ENCODE measurements at places on chromosomes 3 and 15.

DNA sequence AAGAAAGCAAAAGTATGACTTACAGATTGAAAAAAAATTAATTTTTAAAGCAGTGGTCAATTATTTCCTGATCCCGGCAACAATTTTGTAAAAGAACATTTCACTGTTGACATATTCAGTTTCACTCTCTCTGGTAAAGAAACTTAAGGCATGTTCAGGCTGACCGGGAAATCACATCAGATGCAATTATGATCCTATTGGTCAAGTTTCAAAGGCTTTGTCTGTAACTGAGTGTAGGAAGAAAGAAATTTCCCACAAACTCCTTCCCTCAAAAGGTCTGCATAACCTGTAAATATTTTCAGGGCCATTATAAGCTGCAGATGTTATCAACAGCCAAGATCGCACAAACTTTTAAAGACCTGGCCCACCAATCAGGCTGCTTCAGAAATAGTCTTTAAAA is 205.4 kb upstream of the IGF1R start:
- no peak for DNase-seq

GRCh38 chr15:101121511-101122090 is 130.2 kb downstream of the CHSY1 start:
- peak; percentile 49 for DNase-seq

DNA sequence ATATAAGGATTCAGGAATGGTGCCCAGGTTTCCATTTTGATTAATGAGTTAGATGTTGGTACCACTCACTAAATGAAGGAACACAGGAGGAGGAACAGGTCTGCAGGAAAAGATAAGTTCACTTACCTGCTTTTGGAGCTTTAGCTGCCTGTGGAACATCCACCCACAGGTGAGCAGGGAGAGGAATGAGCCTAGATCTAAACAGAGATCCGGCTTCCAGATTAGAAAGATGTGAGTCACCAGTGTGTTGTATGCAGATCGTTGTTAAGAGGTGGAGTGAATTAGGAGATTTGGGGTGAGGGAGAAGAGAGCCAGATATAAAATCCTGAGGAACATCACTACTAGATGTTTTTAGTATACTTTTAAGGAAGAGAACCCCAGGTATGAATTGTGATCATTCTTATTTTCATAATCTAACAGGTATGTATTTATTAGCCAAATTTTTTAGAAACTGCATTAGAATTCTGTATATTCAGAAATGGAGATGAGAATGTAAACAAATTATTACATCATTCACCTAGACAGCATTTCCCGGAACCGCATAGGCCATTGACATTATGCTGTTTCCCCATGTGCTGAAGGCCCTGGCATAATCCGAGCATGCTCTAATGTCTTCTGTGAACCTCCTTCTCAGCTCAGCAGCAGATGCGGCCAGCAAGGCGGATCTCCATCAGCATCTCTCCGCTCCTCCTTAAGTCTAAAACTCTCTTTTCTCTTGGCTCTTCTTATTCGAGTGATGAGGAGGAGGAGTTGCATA is 118.2 kb downstream of the KLHL25 start:
- no peak for DNase-seq

- DNase-seq = no peak
Measured at GRCh38 chr3:48232232-48232631, 8.7 kb upstream of the ZNF589 start.

- DNase-seq = no peak
Measured at GRCh38 chr3:114110439-114110838, 53.9 kb downstream of the QTRT2 start.

DNA sequence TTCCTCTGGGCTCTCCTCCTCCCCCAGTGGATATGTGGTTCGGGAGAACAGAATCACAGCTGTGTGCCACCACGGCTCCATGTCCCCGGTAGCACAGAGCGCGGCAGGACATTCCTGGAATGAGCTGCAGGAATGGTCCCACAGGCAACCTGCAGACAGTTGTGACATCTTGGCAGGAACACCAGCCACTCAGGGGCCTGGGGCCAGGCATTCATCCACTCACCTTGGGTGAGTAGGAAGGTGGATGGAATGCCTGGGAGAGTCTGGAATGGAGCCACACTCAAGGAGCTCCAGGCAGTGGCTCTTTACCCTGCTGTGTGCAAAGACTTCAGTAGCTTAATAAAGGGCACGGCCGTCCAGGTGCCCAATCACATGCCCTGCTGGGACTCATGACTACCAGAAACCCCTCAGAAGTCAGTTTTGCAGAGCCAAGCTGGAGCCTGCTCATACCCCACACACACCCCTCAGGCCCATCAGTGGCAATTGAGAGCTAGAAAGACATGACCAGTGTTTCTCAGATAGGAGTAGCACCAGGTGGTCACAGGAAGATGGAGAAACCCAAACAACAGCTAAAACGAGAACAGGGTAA is 117.3 kb upstream of the PRR20G start:
- DNase-seq = no peak

GRCh38 chr3:72904163-72904562 is 16.3 kb downstream of the GXYLT2 start:
- no peak for DNase-seq

DNA sequence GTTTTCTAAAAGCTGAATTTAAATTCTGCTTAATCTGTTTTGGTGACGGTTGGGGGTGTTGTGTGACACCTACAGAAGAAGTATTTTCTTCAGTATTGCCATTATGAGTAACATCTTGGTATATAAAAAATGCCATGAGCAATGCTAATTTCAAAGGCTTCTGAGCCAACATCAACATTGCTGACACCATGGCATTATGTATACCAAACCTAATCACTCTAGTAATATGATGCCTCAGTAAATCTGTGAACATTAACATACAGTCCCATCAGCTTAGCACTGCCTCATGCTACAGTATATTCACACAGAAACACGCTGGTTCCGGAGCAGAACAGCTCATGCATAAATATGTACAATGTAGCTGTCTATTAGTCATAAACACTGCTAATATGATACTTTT is 75.8 kb downstream of the ZPLD1 start:
- DNase-seq = no peak

DNA sequence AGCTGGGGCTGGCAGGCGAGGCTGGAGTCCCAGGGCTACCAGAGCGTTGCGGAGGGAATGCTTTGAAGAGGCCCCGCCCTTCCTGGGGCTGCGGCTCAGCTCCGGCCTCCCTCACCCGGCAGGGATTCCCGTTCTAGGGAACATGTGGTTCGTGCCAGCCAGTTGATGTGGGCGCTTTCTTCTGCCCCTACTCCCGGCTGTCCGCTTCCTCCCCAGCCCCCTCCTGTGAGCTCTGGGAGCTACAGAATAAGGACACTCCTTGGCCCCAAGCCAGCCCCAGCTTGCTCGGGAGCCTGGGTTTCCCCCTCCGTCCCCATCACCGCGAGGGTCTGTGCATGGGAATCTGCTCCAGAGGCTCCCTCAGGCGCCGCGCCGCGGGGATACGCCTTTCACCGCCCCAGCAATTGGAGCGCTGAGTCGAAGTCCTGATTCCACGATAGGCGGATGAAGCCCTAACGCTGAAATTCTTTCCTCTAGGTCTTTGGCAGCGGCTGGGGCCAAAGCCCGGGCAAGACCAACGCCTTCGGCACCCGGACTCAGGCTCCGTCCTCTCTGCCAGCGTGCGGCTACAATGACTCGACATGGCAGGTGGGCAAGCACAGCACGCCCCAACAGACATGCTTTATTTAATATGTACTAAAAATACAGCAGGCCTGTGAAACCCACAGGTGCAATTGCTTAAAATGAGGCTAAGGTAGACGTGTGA is 69.5 kb downstream of the KLF15 start:
- DNase-seq = peak; percentile 72

- peak; percentile 77 for DNase-seq
Measured at GRCh38 chr3:42216931-42217333, 49.1 kb downstream of the CCK start.

- DNase-seq = peak; percentile 4
Measured at GRCh38 chr15:58870451-58870850, 63.0 kb downstream of the SLTM start.

GRCh38 chr3:31748281-31748932 is 215.7 kb downstream of the STT3B start:
- DNase-seq = no peak

GRCh38 chr3:129409541-129409940 is 18.9 kb downstream of the EFCAB12 start:
- no peak for DNase-seq

DNA sequence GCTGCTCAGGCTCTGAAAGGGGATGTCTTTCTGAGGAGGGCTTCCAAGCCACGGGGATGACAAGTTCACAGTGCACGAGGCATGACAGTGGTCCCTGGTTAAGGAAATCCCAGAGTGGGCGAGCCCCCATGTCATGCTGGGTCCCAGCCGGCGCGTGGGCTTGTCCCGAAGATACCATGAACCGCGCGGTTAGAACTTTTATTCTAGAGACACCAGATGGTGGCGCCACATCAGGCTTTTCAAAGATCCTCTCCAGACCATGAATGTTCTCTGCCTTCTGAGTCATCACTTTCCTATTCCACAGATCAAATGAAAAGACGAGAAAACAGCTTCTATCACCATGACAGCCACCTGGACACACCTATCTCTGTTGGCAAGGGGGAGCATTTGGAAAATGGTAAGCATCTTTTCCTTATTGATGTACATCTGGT is 227.8 kb upstream of the LYSMD4 start:
- DNase-seq = no peak

- DNase-seq = no peak
Measured at GRCh38 chr3:44478606-44479094, 1.2 kb upstream of the ZNF445 start.

DNA sequence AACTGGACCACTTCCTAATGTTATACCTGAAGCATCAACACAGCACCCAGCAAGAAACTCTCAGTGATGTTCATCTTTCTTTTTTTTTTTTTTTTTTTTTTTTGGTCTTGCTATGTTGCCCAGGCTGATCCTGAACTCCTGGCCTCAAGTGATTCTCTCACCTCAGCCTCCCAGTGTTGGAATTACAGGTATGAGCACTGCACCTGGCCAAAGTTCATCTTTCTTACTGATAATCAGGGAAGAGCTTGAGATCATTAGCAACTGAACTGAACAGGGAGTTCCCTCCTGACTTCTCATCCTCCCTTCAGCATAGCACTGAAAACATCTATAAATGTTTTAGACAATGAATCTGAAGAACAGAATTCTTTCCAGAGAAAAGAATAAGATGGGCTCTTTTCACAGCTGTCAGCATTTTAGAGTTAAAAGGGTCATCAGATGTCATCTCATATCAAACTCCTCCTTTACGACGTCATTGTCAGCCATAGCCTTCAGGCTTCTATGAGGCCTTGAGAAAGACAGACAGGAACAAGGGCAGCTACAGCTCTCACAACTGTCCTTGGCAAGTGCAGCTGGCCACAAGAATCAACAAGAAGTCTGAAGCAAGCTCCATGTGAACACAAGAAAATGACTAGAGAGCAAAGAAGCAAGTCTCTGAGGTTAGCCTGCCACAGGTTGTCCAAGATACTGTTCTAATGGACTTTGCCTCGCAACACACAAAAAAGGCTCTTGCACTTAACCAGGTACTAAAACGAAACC is 33.8 kb downstream of the SCAP start:
- DNase-seq = no peak

- no peak for DNase-seq
Measured at GRCh38 chr3:23253214-23253613, 50.1 kb downstream of the UBE2E2 start.

DNA sequence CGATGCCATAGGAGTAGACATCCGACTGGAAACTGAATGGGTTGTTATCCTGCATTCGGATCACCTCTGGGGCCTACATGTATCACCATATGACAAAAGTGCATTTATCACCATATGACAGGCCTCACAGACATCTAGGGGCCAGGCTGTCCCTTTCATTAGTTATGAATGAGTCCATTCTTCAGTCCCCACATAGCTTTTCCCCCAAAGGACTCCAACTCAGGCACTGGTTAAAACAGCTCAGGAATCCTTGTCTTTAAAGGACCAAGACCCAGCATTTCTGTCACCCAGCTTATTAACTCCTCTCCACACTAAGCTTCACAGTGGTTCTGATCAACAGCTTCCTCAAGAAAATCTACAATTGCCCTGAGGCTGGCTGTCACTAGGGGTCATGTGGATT is 28.3 kb downstream of the MKRN2 start:
- no peak for DNase-seq

DNA sequence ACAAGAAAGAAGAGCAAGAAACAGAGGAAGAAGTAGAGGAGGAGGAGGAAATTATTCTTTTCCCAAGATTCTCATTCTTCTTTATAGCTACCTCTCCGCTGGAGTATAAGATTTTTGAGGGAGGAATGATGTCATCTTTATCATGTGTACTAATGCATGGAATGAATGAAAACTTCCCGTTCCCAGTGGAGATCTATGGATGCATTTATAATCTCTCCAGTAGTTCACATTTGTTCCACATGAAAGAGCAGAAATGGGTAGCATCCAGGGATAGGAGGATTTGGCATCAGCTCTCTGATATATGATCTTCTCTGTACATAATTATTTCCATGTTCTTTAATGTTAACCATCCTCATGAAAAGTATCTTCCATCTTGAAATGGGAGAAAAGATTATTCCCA is 244.4 kb downstream of the ADAMTSL3 start:
- DNase-seq = no peak

Measured in AG08395 (cell line).